ENCODE measurements at places on chromosomes 16 and 17.

DNA sequence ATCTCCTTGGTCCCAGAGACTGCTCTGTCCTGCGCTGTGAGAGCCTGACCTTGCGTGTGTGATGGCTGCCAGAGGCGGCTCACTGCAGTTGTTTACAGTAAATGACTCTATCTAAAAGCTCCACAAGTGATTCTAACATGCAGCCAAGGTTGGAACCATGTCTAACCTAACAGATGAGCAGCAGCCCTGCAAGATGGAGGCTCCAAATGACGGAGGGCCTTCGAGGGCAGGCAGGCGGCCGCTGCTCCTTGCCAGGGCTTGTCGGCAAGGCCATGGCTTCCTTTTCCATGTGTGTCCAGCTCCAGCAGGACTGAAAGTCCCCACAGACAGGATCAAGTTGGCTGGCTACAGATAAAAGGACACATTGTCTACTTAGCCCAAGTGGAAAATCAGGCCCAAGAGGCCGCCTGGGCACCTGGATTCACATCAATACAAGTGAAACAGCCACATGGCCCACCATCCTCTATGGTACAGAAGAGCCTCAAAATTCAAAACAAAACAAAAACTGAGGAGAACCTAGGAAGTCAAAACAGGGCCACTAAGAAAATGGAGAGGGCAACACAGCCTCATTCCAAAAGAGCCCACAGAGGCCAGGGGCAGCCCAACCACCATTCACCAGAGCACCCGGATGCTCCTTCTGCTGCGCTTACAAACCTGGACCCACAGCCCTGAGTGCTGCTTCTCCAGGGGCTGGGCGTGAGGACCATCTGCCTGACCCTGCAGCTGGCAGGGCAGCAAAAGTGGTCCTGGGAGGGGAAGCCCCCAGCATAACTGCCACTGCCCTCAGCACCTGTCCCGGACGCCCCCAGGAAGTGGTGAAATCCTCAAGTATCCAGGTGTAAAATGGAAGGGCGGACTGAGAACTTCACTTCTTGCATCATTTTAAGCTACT lies 65.0 kb downstream of the AMFR start:
- DNase-seq = no peak

- no peak for DNase-seq
Observed at GRCh38 chr17:61366715-61367413, 32.8 kb upstream of the TBX2 start.

GRCh38 chr16:72166151-72166550 lies 5.8 kb downstream of the PMFBP1 start:
- DNase-seq = no peak

GRCh38 chr17:34151102-34151501 lies 104.0 kb upstream of the CCL2 start:
- no peak for DNase-seq

GRCh38 chr17:17666111-17666714 lies 15.0 kb upstream of the RAI1 start:
- DNase-seq = no peak

GRCh38 chr16:26952411-26952810 lies 114.3 kb upstream of the C16orf82 start:
- DNase-seq = peak; percentile 3

DNA sequence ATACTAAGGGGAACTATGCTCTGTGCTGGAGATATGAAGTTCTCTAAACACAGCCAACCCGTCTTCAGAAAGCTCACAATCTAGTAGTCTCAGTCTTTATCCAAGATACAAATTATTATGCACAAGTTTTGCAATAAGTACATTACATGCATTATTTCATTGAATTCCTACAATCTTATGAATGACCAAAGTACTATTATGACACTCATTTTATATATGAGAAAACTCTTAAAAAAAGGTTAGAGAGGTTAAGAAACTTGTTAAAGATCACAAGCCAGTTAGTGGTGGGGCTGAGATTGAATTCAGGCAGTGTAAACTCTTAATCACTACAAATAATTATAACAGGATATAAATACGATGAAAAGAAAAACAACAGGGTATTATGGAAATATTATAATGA lies 4.7 kb upstream of the BRIP1 start:
- DNase-seq = no peak

DNA sequence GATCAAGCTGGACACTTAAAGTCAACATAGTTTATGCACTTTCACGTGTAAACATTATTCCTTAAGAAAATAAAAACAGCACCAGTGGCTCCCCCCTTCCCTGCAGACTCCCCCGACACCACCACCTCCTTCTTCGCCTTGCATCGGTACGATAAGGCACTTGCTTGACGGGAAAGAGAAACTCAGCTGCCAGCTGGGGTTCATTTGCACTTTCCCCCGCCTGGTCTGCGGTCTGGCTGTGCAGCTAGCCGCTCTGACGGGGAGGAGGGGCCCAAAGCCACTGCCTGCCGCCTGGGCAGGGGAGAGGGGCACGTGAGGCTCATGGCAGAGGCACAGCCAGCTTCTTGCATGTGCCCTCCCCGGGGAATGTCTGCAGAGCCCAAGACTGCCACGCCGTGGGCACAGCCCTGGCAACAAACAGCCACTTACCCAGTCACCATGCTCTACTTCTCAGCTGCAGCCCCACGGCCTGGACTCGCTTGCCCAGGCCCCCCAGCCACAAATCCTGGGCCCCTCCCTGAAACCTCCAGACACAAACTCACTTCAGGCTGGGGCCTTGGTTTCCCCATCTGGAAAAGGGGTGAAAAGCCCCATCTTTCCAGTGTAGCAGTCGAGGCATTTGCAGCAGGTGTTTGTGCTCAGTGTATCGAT lies 16.5 kb upstream of the PRM1 start:
- peak; percentile 75 for DNase-seq

- DNase-seq = no peak
Observed at GRCh38 chr17:73783945-73784603, 139.8 kb upstream of the SDK2 start.

DNA sequence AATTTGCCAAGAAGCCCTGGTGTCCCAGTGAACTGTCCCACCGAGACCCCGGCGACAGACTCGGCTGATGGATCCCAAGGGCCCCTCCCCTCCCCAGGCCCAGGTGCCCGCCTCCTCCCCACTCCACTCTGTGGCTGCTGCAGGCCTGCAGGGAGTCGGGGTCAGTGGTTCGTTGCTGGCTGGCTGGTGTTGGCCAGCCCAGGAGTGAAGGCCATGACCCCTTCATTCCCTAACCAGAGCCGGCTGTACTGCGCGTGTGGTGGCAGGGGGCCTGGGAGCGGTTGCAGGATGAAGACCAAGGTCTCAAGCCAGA lies 9.2 kb upstream of the TBX2 start:
- DNase-seq = no peak

DNA sequence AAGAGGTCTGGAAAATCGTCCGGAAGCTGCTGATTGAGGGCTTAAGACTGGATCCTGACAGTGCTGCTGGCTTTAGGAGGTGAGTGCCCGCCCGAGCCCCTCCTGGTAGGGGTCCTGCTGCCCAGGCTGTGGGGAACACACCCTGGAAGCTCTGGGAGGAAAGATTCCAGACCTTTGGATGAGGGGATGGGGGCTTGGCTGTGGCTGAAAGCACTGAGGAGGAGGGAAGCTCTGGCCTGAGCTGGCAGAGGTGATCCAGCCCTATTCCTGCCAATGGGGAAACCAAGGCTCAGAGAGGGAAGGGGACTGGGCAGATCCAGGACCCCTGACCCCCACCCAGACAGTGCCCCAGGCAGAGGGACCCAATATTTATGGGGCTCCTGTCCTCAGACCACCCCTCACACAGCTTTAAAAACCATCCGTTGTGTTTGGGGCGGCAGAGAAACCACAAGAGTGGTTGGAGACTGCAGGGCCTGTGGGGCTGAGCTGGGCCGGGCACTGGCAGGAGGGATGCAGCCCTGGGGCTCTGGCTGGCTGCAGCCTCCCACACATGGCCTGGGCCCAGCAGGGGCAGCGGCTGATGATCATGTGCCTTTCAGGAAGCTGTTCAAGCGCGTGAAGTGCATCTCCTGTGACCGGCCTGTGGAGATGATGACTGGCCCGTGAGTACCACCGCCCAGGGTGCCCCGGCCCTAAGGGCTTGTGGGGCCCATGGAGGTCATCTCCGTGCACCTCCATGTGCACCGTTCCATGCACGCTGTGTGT lies 22.8 kb downstream of the UBALD1 start:
- no peak for DNase-seq

DNA sequence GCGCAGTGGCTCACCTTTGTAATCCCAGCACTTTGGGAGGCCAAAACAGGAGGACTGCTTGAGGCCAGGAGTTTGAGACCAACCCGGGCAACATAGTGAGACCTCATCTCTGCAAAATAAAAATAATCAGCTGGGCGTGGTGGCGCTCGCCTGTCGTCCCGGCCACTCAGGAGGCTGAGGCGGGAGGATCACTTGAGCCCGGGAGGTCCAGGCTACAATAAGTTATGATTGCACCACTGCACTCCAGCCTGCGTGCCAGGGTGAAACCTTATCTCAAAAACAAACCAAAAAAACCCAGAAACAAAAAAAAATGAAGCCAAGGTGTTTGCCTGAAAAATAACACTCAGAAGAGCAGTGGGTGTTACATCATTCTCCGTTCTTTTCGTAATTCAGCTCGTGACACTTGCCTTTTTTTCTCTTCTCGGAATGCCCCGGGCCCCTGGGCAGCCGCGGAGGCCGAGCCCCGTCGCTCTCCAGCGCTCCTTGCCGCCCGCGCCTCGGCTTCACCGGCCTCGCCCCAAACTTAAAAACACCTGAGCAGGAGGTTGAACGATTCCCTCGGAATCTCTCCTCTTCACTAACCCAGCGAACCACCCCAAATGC lies 17.0 kb downstream of the PRCD start:
- DNase-seq = no peak

DNA sequence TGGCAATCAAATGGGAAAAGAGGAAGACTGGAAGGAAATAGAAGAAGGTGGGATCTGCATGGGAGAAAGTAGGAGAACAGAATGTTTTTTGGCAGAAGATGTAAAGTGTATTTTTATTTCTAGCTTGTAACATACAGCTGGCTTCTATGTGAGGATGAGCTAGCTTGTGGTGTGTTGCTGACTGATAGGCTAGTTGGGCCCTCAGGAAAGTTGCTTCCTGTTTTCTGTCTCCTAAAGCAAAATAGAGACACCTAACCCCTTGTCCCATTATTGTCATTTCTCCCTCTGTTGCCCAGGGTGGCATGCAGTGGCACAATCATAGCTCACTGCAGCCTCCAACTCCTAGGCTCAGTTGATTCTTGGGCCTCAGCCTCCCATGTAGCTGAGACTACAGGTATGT lies 15.9 kb downstream of the TNRC6A start:
- no peak for DNase-seq

DNA sequence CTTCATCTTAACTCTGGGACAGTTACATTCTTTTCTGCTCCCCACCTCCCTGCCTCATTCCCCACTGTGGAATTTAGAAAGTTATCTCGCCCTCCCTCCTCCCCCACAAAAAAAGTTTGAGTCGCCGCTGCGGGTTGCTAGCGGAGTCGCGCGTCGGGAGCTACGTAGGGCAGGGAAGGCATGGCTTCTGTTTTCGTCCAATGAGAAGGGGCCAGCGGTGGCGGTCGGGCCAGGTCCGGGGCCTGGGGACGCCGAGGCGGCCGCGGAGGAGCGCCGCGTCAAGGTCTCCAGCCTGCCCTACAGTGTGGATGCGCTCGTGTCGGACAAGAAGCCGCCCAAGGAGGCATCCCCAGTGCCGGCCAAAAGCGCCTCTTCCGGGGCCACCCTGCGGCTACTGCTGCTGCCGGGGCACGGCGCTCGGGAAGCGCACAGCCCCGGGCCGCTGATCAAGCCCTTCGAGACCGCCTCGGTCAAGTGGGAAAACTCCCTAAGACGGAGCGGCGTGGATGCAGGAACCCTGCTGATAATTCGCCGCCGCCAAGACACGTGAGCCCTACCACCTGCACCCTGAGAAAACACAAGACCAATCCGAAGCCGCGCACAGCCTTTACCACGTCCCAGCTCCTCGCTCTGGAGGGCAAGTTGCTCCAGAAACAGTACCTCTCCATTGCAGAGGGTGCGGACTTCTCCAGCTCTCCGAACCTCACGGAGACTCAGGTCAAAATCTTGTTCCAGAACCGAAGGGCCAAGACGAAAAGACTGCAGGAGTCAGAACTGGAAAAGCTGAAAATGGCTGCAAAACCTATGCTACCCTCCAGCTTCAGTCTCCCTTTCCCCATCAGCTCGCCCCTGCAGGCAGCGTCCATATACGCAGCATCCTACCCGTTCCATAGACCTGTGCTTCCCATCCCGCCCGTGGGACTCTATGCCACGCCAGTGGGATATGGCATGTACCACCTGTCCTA lies 8.9 kb downstream of the OR4D1 start:
- DNase-seq = peak; percentile 57

GRCh38 chr16:53872248-53873221 lies 168.6 kb downstream of the FTO start:
- DNase-seq = no peak

DNA sequence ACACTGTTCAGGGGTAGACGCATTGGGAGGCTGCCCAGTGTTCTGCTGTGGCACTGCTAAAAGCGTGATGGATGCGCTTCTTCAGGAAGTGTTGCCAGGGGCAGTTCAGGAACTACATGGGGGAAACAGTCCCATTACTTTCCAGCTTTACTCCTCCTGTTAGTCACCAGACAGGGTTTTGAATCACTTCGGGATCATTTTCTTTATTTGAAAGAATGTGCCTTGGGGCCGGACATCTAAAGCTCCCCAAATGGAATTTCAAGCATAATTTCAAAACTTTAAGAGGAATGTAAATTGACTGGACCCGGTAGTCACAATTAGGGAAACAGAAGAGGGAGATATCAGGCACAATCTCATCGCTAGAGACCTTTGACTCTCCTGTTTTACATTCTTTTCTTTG lies 1.3 kb upstream of the KRTAP2-1 start:
- DNase-seq = no peak

DNA sequence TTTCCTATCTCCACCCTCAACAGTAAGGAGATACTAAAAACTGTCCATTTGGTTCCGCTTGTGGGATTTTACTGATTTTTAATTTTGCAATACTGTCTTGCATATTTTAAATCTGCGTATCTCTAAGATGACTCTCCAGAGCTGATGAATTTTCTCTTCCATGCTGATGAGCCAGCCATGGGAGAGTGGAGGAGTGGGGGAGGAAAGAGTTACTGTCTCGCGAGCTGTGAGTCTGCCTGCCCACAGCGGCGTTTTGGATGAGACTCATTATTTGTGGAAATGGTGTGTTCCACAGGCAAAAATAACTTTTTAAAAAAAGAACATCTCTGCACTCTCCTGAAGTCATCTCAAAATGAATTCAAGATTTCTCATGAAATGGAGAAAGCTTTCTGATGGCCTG lies 34.6 kb upstream of the MYOCD start:
- no peak for DNase-seq

DNA sequence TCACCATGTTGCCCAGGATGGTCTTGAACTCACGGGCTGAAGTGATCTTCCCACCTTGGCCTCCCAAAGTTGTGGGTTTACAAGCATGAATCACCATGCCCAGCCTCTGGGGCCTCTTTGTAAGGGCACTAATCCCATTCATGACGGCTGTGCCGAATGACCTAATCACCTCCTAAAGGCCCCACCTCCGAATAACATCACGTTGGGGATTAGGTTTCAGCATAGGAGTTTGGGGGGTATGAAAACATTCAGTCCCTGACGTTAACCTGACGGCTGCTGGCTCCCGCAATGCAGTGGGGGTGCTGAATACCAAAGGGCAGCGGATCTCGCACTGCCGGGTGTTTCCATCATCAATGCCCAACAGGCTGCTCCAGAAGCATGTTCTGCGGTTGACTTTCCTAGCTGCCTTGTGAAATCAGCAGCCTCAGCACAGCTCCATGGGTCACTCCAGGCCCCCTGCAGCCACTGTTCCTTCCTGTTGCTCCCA lies 120.8 kb upstream of the SEC14L1 start:
- no peak for DNase-seq

- no peak for DNase-seq
Observed at GRCh38 chr16:84459941-84460405, 44.5 kb downstream of the MEAK7 start.
